ENCODE measurements at places on chromosomes 13 and 19.

GRCh38 chr13:98385606-98386005 lies 191.3 kb downstream of the STK24 start:
- no peak for DNase-seq

DNA sequence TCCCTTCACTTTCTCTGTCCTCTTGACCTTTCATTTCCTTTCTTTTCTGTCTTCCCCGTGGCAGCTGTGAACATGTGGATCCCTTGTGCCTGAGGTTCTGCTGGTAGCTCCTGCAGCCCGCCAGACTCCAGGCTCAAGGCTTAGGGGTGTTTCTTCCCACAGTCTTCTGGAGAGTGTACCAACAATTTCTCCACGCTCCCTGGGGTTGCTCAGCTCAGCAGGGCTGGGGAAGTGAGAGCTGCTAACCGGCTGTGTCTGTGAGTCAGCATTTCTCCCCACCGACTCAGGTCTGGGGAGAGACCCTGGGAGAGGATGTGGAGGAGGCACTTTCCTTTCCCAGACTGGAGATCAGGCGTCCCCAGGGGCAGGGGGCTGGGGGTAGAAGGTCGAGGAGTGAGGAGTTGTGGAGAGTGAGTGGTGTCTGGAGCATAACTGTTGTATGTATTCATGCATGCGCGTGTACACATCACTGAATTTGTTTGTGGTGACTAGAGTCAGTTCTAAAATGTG lies 193.6 kb downstream of the KCNRG start:
- no peak for DNase-seq

GRCh38 chr19:56125806-56126590 lies 4.9 kb upstream of the ZNF787 start:
- DNase-seq, result no peak

GRCh38 chr13:66886264-66886663 lies 343.9 kb downstream of the PCDH9 start:
- no peak for DNase-seq

GRCh38 chr19:28961772-28962500 lies 251.0 kb downstream of the UQCRFS1 start:
- no peak for DNase-seq

GRCh38 chr19:47663911-47664771 lies 49.1 kb upstream of the EHD2 start:
- no peak for DNase-seq

DNA sequence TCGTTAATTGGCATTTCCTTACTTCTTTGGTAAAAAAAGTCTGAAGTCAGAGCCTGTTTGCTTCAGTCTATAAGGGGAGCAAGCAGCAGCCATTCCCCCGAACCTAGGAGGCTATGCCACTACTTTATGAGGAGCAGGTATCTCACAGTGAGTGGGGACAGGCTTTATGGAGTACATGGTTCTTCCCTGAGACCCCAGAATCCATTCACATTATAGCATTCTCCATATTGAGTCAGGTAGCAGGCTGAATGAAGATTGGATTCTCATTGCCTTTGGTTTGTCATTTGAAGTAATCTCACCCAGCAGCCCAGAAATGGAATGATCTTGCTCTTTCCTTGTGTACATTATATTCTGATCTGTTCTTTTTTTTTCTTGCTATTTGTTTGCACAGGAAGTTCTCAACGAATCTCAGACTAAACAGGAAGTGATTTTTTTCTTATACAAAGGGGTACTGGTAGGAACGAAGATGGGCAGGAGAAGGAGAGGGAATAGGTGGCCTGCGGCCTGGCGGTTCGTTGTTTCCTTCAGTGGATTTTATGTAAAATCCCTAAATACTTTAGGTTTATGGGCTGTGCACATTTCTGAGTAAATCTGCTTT lies 74.4 kb downstream of the ARHGAP35 start:
- no peak for DNase-seq

GRCh38 chr13:110471833-110472162 lies 89.7 kb downstream of the RAB20 start:
- no peak for DNase-seq

DNA sequence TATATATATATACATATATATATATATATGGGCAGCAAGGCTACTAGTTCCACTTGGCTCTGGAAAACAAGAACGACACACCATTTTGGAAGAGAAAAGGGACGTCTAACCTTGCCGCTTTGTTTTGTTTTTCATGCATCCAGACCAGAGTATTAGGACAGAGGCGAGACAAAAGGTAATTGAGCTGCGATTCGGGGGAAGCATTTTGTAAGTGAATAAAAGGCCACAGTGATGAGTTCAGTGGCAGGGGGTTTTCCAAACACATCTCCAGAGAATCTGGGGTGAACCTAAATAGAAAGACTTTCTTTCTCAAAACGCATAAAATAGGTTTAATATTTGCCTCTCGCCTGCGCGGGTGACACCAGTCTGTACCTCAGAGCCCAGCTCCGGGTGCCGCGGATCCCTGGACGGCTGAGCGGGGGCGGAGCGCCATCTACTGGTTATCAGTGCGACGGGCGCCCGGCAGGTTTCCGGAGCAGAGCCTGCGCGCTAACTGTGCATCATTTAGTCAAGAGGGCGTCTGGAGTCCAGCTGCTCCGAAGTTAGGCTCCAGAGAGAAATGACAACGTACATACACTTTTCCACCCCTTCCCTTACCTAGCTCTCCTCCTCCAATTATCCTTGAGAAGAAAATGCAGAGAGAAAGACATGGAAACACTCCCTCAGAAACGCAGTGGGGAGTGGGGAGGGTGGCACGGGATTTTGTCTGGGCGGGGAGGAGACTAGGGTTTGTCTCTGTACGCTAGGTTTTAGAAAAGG lies 262.3 kb downstream of the TBC1D4 start:
- peak; percentile 67 for DNase-seq

DNA sequence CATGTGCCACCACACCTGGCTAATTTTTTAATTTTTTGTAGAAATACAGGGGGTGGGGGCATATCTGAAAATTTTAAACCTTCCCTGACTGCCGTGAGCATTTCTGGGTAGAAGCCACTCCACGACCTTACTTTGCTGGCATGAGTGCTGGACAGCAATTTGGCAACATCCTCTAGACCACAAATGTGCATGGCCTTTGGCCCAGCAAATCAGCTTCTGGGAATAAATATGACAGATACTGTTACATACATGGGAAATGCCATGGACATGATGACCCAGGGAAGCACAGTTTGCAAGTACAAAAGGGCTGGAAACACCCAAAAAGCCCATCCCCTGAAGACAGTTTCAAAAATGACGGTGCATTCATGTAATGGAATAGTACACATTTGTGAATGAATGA lies 3.2 kb upstream of the PVR start:
- DNase-seq, result no peak

DNA sequence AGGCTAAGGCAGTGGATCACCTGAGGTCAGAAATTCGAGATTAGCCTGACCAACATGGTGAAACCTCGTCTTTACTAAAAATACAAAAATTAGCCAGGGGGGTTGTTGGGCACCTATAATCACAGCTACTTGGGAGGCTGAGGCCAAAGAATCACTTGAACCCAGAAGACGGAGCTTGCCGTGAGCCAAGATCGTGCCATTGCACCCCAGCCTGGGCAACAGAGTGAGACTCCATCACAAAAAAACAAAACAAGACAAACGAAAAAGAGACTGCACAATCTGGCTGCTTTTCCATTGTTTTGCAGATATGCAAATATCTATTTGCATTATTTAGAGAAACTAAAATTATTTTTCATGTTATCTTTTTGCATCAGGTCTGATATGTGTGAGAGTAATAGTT lies 83.6 kb downstream of the ZNF486 start:
- no peak for DNase-seq

DNA sequence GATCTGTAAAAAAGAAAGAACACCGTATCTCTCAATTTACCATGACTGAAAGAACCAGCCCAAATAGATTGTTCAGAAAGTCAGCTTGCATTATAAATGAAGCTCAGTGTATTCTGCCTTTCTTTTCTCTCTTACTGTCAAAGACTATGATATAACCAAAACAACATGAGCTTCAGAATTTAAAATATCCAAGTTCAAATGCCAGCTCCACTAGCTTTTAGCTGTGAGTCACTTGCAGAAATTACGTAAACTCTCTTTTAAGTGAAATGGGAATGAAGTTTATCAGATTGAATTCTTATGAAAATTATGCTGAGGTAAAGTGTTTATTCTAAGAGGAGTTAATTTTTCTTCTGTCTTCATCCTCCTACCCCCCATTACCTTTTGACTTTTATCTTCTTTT lies 20.0 kb upstream of the POSTN start:
- DNase-seq, result no peak

GRCh38 chr19:34096020-34096915 lies 76.0 kb upstream of the LSM14A start:
- DNase-seq, result no peak

DNA sequence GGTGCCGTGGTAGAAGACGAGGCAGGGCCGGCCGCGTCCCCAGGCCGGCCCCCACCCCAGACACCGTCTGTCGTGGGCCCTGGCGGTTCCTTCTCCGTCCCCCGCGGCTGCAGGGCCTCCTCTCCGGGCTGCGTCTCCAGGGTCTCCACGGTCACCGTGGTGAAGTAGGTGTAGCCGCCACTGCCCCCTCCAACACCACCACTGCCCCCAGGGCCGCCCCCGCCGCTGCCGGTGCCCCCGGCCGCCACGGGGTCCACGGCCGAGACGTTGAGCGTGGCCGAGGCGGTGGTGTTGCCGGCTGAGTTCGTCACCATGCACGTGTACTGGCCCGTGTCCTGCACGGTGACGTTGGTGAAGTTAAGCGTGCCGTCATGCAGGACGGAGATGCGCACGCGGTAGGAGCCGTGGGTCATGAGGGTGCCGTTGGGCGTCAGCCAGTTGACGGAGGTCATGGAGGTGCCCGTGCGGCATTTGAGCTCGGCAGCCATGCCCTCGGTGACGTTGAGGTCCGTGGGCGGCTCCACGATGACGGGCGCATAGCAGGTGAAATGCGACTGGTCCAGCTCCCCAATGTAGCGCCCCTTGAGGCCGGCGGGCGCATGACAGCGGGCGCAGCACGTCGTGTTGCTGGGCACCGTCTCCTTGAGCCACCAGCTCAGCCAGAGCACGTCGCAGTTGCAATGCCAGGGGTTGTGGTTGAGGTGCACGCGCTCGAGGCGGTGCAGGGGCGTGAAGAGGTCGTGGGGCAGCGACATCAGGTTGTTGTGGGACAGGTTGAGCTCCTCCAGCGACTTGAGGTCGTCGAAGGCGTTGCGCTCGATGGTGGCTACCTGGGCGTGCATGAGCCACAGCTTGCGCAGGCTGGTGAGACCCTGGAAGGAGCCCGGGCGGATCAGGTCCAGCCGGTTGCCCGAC lies 4.6 kb upstream of the ASPDH start:
- DNase-seq, result no peak

GRCh38 chr13:23377983-23378632 lies 55.4 kb downstream of the SACS start:
- no peak for DNase-seq

GRCh38 chr19:47350630-47351029 lies 1.5 kb downstream of the DHX34 start:
- DNase-seq, result no peak

DNA sequence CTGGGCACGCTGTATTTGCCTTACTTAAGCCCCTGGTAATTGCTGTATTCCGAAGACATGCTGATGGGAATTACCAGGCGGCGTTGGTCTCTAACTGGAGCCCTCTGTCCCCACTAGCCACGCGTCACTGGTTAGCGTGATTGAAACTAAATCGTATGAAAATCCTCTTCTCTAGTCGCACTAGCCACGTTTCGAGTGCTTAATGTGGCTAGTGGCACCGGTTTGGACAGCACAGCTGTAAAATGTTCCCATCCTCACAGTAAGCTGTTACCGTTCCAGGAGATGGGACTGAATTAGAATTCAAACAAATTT lies 676 bp downstream of the BRCA2 start:
- no peak for DNase-seq

- peak; percentile 89 for DNase-seq
Observed at GRCh38 chr19:47231215-47232054, 436 bp upstream of the BBC3 start.

DNA sequence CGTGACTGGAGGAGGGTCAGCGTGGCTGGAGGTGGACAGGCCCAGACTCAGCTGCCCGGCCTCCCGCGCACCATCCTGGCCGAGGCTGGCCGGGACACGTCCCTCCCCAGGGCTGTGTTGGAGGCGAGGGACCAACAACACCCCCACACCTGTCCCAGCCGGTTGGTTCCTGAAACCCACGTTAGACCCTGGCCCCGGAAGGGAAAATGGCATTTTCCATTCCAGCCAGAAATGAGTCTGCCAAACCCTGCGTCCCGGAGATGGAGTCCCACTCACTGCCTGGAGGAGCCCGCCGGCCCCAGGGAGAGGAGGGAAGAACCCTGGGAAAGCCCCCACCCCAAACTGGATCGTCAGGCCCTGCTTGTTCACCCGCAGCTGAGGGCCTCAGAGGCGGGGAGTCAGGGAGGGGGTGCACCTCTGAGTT lies 4.8 kb upstream of the WDR18 start:
- no peak for DNase-seq

- DNase-seq, result no peak
Observed at GRCh38 chr19:10420444-10421239, at the start of gene PDE4A. Gene PDE4A (plus strand): TSS chr19:10420538. CDS start chr19:10420765, 227 bp downstream.

DNA sequence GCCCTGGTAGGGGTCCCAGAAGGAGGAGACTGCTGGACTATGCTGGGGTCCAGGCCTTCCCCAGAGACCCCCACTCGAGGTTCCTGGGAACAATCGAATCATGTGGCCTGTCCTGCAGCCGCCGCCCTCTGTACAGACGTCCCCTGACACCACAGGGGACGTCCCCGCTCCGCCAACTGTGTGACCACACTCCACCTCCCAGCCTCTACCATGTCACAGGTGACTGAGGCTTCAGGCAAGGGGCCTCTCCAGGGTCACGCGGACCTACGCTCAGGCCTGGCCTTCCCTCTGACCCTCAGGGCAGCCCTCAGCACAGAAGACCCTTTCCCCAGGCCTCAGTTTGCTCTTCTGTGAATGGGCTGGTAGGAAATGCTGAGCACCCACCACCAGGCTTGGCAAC lies 13.1 kb upstream of the TMEM161A start:
- no peak for DNase-seq

DNA sequence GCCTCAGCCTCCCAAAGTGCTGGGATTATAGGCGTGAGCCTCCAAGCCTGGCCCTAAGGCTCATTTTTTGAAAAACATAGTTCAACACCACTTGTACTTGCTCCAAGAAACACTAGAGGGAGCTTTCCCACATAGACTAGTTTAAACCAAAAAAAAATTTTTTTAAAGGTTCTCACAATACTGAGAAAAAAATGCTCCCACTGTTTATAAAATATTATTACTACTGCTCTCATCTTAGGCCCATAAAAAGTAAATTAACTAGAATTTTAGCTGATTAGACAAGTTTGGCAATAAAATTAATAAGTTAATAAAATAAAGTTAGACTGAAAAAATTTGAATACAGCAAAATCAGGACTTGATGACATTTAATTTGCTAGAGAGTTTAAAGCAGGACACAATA lies 109.5 kb downstream of the TBC1D4 start:
- DNase-seq, result no peak

- no peak for DNase-seq
Observed at GRCh38 chr13:30600496-30600895, 17.2 kb upstream of the USPL1 start.

- DNase-seq, result no peak
Observed at GRCh38 chr13:21078501-21078900, 17.1 kb upstream of the LATS2 start.

GRCh38 chr13:113113846-113114271 lies 8.3 kb downstream of the F7 start:
- DNase-seq, result no peak

- DNase-seq, result no peak
Observed at GRCh38 chr13:21326155-21327031, 132.7 kb downstream of the ZDHHC20 start.
